ENCODE measurements at places on chromosomes 6 and 20. TPM values are rescaled to one million over a fixed set of nuclear protein-coding genes. Genes with fewer than 3 reads are reported as not detected.

HS3ST5 gene
- total RNA-seq, result not detected

ENTPD6 gene
- total RNA-seq, result 127 TPM

C6orf132 gene
- 1.5 TPM for total RNA-seq

SESN1 gene
- 54.0 TPM for total RNA-seq

CPNE5 gene
- 14.7 TPM for total RNA-seq

ZBTB46 gene
- 17.0 TPM for total RNA-seq

TREML2 gene
- 0.15 TPM for total RNA-seq

LIN28B gene
- not detected for total RNA-seq

SLC35D3 gene
- total RNA-seq, result not detected

CST7 gene
- total RNA-seq, result 1.7 TPM

CD93 gene
- 102 TPM for total RNA-seq

C20orf173 gene
- not detected for total RNA-seq

PGC gene
- not detected for total RNA-seq

WFDC12 gene
- total RNA-seq, result not detected

PTCRA gene
- not detected for total RNA-seq

MOXD1 gene
- total RNA-seq, result 2.2 TPM

RPN2 gene
- 118 TPM for total RNA-seq

GRM1 gene
- total RNA-seq, result 0.52 TPM

SIRPA gene
- 38.4 TPM for total RNA-seq

ADNP gene
- 31.8 TPM for total RNA-seq

NKX2-2 gene
- not detected for total RNA-seq

RSPH4A gene
- 0.31 TPM for total RNA-seq

CALHM6 gene
- total RNA-seq, result 3.9 TPM

LSM14B gene
- total RNA-seq, result 36.8 TPM

CGAS gene
- total RNA-seq, result 2.2 TPM

EDN3 gene
- total RNA-seq, result not detected

BACH2 gene
- 2.5 TPM for total RNA-seq

SLC22A7 gene
- total RNA-seq, result not detected

PHF3 gene
- 35.3 TPM for total RNA-seq

All from left cardiac atrium (tissue), 4 donors.